ENCODE measurements at places on chromosomes 4 and X.

DNA sequence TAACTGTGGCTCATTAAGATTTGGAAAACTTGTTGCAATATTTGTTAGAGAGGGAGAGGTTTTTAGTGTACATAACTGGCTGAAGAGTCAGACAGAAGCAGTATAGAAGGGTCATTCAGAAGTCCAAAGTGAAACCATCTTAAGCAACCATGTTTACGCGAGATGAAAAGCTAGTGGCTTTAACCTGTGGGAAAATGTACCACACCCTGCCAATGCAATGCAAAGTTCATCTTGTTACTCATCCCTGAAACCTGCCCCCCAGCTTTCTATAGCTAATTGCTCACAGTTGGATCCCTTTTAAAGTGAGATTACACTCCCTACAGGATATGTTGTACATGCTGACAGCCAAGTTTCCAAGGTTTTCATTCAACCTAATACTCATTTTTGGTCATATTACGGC lies 96.7 kb upstream of the RAPGEF2 start:
- no peak for DNase-seq

GRCh38 chr4:24930151-24930550 lies 17.3 kb upstream of the CCDC149 start:
- DNase-seq = no peak

DNA sequence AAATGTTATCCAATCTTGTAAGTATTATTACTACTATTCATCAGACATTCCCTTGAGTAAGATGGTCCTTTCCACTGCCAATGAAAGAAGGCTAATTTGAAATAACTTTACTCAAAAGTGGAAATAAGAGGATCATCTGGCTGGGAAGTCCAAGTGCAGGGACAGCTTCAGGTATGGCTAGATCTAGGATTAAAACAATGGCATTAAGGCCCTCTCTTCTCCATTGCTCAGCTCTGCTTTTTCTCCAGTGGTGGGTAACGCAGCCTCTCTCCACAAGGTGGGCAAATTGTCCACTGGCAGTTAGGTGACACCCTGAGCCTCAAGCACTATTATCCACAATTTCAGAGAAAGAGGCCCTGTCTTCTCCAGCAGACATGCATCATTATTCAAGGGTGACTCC lies 66.7 kb upstream of the PGM2 start:
- DNase-seq = no peak

DNA sequence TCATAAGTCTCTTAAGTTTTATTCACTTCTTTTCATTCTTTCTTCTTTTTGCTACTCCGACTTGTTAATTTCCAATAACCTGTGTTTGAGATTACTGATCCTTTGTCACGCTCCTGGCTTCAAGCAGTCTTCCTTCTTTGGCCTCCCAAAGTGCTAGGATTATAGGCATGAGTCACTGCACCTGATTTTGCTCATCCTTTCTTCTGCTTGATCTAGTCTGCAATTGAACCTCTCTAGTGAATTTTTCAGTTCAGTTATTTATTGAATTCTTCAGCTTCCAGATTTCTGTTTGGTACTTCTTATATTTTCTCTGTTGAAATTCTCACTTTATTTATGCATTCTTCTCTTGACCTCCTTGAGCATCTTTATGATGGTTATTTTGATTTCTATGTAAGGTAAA lies 38.6 kb upstream of the SYTL5 start:
- no peak for DNase-seq

GRCh38 chrX:132918523-132918922 lies 39.9 kb downstream of the HS6ST2 start:
- no peak for DNase-seq

GRCh38 chr4:56630876-56631666 lies 50.0 kb downstream of the HOPX start:
- DNase-seq = no peak

- DNase-seq = no peak
These were observed 732 bp upstream of the ADRA2C start for GRCh38 chr4:3765271-3766035.

DNA sequence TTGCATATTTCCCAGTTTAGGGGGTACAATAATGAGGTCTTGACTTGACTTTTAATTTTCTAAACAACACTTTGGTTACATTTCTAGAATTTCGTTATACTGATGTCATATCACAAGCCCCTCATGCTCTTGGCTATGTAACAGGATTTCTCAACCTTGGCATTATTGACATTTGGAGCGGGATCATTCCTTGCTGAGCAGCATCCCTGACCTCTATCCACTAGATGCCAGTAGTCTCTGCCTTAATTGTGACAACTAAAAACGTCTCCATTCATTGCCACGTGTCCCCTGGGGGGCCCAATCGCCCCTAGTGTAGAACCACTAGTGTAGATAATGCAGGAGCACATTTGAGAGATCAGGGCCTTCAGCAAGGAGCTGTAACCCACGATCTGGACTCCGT lies 234.2 kb upstream of the MID1 start:
- DNase-seq = no peak

- no peak for DNase-seq
These were observed 90.1 kb upstream of the EFHC2 start for GRCh38 chrX:44433556-44433955.

DNA sequence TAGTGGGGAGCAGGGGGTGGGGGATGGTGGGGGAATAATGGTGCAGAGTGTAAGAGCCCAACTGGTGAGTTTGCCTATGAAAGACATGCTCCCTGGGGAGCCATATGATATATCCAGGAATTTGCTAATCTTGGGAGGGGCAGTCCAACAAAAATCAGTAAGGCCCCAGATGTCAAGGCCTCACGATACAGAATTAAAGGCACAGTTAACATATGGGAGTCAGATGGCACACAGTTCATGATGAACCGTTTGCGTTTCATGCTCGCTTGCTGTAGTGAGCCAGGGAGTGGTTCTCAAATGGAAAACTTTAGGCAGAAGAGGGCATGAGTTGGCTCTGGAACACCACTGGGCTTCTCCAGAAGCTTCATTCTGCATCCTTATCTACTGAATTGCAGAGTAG lies 33.9 kb upstream of the VCX2 start:
- no peak for DNase-seq

DNA sequence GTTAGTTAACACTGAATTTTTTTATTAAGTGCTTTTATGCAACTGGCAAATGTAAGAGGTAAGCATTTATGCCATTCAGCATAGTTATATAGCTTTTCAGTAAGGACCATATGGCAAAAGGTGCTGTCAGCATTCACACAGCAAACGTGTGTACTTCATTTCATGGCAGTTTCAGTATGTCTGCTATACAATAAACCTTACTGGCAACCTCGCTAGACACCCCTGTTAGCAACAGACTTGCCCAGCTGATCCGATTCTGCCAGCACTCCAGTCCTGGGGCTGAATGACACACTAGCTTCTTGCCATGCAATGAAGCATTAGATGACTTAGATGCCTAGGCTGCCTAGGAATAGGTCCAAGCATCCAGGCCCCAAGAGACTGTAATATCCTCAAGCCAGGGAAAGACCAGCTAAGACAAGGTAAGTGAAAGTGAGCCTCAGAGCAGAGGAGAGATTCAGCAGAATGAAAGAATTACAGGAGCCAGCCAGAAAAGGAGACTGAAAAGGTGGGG lies 47.3 kb upstream of the DOCK11 start:
- DNase-seq = no peak

GRCh38 chr4:84366907-84367306 lies 132.2 kb downstream of the NKX6-1 start:
- DNase-seq = no peak

- no peak for DNase-seq
These were observed 39.8 kb upstream of the NAP1L5 start for GRCh38 chr4:88737307-88737941.

- no peak for DNase-seq
These were observed 736.9 kb upstream of the MAGEB2 start for GRCh38 chrX:29478336-29479069.

GRCh38 chr4:1418494-1419285 lies 12.4 kb upstream of the NKX1-1 start:
- DNase-seq = no peak

DNA sequence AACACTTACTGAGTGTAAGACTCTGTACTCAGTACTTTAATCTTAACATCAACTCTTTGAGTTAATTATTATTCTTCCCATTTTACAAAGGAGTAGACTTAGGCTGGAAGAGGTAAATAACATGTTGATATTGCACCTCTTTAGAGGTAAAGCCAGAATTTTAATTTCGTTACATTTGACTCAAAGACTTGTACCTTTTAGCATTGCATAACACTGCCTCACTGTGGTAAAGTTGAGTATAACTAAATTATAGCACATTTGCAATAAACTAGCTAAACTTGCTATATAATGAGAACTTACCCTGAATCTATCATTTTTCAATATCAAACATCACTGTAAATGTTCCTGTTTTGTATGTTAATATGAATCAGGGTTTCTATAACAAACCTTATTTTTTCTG lies 218.5 kb downstream of the PRR32 start:
- no peak for DNase-seq

- DNase-seq = no peak
These were observed 218.2 kb downstream of the GRID2 start for GRCh38 chr4:92521941-92522340.

- no peak for DNase-seq
These were observed 352.9 kb downstream of the RAPGEF2 start for GRCh38 chr4:159455675-159456237.

GRCh38 chrX:132561974-132562373 lies 73.1 kb upstream of the MBNL3 start:
- no peak for DNase-seq

DNA sequence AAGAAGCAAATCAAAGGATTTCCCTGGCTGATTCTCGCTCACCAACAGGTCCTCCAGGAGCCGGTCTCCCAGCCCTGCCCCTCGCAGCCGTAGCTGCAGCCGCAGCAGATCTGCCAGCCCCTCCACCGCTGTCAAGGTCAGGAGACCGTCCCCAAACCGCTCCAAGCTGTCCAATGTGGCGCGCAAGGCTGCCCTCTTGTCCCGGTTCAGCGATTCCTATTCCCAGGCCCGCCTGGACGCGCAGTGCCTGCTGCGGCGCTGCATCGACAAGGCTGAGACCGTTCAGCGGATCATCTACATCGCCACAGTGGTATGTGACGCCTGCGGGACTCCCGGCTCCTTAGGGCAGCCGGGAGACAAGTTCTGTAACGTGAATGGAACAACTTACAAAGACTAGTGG lies 25.6 kb downstream of the SPATA18 start:
- DNase-seq = peak; percentile 0

DNA sequence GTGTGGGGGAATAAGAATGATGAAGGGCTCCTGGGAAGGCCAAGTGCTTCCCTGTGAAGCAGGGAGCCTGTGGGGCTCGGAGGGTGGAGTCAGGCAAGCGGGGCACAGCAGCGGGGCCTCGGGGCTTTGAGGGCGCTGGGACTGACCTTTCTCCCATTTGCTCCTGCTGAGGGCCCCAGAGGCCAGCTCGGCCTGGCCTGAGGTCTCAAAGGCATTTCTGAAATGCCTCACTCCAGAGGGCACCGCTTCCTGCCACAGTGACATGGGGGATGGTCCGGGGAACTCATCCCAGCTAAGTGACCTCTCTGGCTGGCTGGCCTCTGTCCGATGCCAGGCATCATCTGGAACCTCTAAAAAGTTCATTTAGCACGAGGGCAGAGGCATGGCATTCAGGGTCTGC lies 98.8 kb upstream of the STX18 start:
- no peak for DNase-seq

DNA sequence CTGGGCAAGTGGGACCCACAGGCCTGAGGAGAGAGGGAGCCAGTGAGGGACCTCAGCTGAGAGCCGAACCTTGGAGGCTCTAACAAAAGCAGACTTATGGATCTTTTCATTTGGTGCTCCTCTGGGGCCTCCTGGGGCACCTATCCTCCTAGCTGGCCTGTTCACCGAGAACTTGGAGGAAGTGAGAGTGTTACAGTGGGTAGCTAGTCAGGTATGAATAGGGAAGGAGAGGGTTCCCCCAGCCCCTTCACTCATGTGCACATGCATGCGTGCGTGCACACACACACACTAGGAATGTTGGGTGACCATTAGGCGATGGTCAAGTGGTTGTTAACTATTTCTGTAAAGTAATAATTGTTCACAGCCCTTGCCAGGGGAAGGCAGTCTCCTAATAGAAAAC lies 18.6 kb upstream of the TMEM185A start:
- DNase-seq = no peak

GRCh38 chr4:85555206-85555605 lies 80.3 kb downstream of the ARHGAP24 start:
- no peak for DNase-seq

DNA sequence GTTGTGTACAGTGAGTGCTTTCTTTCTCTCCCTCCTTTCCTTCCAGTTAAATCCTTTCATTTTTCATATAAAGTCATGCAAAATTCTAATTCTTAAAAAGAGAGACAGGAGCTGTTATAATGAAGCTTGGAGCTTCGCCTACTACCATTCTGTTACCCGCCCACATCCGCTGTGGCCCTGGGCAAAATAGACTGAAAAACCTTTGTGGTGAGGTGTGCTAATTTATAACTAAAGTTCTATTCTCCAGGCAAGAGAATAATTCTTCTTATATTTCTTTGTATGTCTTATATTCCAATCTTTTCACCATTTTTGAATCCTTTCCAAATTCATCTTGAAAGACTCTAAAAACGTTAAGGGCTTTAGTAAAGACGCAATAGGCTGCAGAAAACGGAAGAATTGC lies 7.0 kb downstream of the QRFPR start:
- no peak for DNase-seq

DNA sequence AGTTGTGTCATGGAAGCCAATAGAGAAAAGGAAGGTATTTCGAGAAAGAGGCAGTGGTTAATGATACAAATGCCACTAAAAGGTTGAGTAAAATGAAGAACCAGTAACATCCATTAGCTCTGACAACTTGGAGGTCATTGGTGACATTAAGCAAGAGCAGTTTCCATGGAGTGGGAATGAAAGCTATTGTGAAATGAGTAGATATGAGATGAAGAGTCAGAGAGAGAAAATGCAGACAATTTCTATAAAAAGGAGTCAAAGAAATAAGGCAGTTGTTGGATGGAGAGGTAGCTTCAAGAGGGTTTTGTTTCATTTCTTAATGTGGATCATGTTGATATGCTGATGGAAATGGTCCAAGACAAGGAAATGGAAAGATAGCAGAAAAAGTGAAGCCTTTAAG lies 9.6 kb upstream of the AMTN start:
- no peak for DNase-seq

GRCh38 chrX:48468247-48468671 lies 1.8 kb downstream of the SLC38A5 start:
- no peak for DNase-seq

DNA sequence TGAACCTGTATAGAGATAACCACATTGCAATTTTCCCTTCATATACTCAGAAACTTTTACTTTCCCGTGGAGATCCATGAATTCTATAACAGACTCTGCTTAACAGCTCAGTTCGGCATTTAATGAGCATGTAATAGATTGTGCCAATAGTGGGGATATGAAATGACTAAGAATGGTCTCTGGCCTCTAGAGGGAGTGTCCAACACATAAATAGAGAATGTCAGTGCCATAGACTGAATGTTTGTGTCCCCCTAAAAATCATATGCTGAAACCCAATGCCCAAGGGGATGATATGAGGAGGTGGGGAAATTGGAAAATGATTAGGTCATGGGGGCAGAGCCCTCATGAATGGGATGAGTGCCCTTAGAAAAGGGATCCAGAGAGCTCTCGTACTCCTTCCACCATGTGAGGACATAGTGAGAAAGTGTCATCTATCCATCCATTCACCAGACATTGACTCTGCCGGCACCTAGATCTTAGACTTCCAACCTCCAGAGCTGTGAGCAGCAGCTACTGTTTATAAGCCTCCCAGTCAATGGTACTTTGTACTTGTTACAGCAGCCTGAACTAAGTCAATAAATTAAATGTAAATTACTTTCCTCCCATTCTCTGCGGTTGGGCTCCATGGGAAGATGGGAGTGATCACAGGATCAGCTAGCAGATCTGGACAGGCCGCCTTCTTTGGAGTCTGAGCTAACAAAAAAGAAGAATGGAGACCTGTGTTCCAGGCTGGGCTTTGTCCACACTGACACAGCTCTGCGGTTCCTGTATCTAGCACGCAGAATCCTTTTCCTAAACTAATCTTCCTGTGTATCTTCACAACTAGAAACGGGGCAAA lies 28.1 kb upstream of the HPSE start:
- DNase-seq = no peak
